ENCODE measurements at places on chromosomes 3 and 15.
A peak's percentile ranks its signal among the peaks of the same experiment; 100 is the strongest.

DNA sequence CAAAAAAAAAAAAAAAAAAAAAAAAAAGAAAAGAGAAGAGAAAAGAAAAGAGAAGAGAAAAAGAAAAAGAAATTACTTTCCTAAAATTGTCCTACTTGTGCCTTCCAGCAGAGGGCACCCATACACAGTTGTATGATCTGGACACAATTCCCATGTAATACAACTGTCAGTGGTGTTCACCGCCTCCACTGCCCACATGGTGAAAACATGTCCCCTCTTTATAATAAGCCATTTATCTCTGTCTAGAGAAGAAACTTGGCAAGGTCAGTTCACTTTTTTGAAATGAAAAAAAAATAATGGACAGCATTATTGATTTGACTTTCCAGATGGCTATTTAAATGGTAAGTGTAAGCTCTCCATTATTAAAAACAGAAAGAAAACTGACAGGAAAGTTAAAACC is 459.4 kb downstream of the GBE1 start:
- DNase-seq = peak; percentile 8

GRCh38 chr3:149613988-149614387 is 43.8 kb downstream of the WWTR1 start:
- no peak for DNase-seq

DNA sequence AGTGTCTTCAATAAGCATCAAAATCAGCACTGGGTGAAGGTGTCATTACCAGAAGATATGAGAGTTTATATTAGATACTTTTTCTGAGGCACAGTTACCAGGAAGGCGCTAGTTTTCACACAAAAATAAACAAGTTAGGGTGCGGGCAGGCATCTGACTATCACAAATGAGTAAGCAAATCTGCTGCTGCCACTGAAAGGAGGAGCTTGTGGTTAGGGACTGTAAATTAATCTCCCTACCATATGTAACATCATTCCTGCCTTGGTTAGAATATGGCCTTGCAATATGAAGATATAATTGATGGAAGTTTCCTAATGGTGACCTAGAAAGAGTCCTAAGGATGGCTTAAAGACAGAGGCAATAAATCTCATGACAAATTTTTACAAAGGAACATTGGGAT is 19.5 kb upstream of the EID1 start:
- no peak for DNase-seq

DNA sequence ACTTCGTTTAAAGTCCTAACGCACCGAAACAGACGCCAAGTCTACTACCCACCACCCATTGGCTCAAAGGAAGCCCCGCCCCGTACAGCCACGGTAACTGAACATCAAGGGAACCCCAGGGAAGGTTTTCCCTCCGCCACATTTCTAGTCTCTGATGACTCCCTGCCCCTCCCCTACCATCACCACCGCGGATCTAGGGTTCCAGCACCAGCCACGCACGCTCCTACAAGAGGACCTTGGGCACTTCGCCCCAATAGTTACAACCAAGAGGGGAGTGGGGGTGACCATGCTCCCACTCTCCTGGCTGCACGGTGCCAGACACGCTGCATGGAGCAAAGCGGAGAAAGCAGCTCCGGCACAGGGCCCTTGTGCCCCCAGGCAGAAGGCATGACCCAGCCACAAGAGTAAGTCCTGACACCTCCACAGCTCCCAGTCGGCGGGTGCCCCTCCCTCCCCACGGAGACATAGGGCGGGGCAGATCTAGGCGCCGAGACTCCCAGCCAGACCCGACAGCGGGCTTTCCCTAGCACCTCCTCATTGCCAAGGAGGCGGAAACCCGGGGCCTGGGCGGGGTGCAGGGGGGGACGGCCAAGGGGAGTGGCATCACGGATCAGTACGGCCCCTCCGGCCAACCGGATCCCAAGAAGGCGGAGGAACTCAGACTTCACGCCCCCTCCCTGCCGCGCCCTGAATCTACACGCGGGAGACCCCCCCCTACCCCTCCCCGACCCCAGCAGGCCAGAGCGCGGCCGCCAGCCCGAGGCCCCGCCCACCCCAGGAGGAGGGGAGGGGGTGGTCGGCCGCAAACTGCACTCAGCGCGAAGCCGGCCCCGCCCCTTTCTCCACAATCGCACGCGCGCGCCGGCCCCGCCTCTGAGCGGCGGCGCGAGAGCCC is 936 bp downstream of the SIN3A start:
- DNase-seq = peak; percentile 96

DNA sequence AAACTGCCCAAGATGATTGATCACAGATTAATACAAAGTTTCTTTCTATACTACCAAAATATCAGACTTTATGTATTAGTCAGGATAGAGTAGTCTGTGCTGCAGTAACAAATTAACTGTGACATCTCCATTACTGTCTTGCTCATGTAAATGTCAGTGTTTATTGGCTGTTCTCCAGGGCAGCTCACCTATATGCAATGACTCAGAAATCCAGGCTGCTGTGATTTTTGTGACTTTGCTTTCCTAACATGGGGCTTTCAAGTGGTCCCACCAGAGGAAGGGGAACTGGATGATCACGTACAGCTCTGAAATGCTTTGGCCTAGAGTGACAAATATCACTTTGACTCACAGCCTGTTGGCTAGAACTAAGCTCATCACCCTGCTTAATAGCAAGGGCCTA is 12.9 kb downstream of the PLS1 start:
- DNase-seq = no peak

Measured in B cell (primary cell).